ENCODE measurements at places on chromosomes 6 and 20.

GRCh38 chr6:119552021-119552420 lies 202.5 kb upstream of the MAN1A1 start:
- DNase-seq, result peak; percentile 26

GRCh38 chr6:108164815-108165706 lies 761 bp upstream of the NR2E1 start:
- no peak for DNase-seq

GRCh38 chr6:165566088-165566828 lies 96.8 kb downstream of the PDE10A start:
- DNase-seq, result no peak

GRCh38 chr6:76174722-76175121 lies 102.3 kb upstream of the IMPG1 start:
- no peak for DNase-seq

DNA sequence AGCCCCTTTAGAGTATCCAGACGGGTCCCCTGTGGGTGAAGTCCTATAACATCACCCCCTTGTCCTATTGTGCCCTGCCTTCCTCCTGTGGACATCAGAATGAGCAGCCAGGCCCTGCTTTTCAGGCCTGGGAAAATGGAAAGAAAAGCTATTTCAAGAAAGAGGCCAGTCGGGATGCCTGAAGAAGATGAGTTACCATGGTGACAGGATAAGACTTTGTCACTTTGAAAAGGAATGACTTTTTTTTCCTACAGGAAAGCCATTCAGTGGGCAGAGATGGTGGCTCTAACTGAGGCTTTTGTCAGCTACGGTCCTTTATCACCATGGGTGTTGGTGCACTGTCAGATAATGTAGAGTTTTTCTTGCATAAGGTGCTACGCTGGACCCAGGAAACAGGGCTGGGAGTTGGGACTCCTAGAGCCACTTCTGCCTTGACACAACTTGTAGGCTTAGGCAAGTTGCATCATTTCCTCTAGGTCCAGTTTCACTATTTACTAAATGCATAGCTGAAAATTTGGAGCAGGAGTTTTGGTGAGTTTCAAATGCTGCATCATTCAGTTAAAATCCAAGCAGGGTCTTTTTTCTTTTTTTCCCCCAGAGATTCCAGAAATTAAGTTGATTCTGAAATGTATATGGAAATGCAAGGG lies 293.6 kb upstream of the PRND start:
- DNase-seq, result no peak

GRCh38 chr6:83413068-83413467 lies 17.8 kb downstream of the ME1 start:
- DNase-seq, result no peak

- no peak for DNase-seq
Measured at GRCh38 chr6:42010185-42010891, 40.0 kb upstream of the TAF8 start.

- DNase-seq, result no peak
Measured at GRCh38 chr20:40821429-40821828, 132.4 kb upstream of the MAFB start.

DNA sequence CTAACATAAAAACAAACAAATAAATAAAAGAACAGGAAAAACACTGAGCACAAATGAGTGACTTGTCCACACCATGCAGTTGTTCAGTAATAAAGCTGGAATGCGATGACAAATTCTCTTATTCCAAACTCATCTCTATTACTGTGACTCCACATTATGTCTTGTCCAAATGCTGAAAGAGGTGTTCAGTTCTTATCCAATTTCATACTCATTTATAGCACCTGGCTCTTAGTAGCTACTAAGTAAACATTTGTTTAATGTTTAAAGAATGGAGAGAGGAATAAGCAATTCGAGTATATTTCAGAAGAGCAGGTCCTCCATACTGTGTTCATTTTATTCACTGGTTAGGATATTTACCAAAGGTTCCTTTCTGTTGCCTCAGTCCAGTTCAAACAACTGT lies 439.0 kb upstream of the JAG1 start:
- DNase-seq, result no peak

GRCh38 chr20:326645-327185 lies 1.4 kb downstream of the SOX12 start:
- no peak for DNase-seq

- DNase-seq, result no peak
Measured at GRCh38 chr6:99146711-99147110, 199.0 kb upstream of the FBXL4 start.

- DNase-seq, result no peak
Measured at GRCh38 chr20:52129611-52130010, 62.0 kb downstream of the ZFP64 start.

GRCh38 chr20:11234181-11234580 lies 560.4 kb upstream of the JAG1 start:
- no peak for DNase-seq

GRCh38 chr6:11571073-11571472 lies 33.5 kb downstream of the TMEM170B start:
- DNase-seq, result no peak

GRCh38 chr20:34871320-34871926 lies 1.2 kb downstream of the GGT7 start:
- DNase-seq, result no peak

- no peak for DNase-seq
Measured at GRCh38 chr6:1075444-1075843, 236.5 kb upstream of the FOXQ1 start.

- DNase-seq, result no peak
Measured at GRCh38 chr6:137821491-137821890, 45.6 kb upstream of the TNFAIP3 start.

DNA sequence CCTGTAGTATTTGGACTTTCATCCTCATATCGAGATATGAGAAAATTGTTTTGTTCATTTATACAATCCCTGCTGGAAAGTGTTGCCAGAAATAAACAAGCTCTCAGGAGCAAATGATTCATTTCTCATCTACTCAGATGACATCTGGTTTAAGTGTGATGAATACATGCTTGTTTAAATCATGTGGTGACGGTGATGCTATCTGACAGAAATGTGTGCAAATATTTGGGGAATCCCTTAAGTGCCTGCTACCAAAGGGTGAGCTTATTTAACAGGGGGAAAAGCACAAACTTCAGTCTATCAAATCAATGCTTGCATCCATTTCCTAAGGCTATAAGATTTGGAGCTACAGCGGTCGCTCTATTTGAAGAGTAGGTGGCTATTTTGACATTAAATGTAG lies 368.3 kb upstream of the SASH1 start:
- DNase-seq, result no peak

DNA sequence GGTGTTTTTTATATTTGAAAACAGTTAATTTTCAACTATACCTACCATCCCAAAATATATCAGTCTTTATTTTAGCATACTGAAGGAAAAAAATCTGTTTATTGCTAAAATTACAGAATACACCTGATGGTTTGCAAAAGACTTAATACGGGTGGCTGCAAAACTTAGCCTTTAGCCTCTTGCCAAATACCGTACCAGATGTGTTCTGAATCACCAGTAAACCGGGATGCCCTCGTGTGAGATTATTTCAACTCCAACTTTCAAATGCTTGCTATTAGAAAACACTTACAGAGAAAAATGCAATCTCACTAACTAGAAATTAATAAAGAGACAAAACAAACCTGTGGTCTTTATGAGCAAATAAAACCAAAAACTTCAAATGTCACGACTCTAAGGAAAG lies 36.0 kb downstream of the REV3L start:
- DNase-seq, result peak; percentile 40

GRCh38 chr6:133396233-133396983 lies 155.3 kb downstream of the EYA4 start:
- DNase-seq, result no peak

- no peak for DNase-seq
Measured at GRCh38 chr6:161150566-161150965, 123.3 kb downstream of the AGPAT4 start.

DNA sequence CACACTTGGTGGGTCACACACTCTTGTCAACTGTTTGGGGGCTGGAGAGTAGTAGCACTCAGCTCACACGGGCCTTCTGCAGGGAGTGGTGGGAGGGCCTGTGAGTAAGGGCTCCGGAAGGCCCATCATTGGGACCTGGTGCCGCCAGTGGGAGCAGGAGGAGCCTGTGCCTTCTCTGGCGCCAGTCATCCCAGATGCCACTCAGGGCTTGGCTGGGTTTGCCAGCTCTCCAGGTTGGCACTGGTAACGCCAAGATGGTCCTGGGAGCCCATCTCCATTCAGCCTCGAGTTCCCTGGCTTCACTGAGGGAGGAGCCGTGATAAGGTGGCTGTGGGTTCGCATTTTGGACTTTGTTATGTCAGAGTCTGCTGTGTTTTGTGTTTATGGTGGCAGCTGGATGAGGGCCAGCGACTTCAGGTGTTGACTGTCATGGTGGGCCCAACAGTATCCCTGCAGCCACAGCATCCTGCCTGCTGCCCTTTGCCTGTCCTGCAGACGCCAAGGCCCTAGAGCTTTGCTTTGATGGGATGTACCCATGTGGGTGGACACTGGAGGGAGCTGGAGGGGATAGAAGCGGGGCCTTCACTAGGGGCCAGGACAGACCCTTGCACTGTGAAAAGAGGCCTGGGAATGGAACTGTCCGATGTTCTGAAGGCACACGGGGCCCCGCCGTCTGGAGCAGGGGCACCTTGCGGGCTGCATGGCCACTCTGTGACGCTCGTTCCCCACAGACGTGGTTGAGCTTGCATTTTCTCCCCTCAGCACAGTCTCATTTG lies 13.3 kb upstream of the DNAJC5 start:
- DNase-seq, result no peak

DNA sequence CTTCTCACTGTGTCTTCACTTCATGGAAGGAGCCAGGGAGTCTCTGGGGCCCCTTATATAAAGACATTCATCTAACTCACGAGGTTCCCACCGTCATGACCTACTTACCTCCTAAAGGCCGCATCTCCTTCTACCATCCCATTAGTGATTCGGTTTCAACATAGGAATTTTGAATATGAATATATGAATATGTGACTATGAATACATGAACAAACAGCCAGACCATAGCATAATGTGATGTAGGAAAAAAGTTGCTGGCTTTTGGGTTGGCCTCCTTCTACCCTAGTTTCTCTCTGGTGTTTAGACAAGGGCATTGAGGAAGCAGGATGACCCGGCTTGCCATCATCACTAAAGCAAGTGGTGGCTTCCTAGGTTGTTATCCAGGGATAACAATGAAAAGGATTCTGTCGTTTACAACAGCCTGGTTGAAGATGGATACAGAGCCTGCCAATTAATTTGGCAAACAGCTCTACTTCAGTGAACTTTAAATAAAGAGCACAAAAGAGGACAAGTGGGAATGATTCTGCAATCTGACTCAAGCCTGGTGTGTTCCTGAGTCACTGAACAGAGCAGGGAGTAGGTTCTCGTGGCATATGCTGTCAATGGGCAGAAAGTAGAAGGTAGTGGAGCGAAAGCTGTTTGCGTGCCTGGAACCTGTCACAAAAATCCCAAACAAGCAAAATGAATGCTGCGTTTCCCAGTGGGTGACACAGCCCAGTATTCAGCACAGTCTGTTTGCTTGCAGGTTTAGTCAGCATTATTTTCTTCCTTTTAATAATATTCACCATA lies 44.0 kb upstream of the DOK5 start:
- no peak for DNase-seq

DNA sequence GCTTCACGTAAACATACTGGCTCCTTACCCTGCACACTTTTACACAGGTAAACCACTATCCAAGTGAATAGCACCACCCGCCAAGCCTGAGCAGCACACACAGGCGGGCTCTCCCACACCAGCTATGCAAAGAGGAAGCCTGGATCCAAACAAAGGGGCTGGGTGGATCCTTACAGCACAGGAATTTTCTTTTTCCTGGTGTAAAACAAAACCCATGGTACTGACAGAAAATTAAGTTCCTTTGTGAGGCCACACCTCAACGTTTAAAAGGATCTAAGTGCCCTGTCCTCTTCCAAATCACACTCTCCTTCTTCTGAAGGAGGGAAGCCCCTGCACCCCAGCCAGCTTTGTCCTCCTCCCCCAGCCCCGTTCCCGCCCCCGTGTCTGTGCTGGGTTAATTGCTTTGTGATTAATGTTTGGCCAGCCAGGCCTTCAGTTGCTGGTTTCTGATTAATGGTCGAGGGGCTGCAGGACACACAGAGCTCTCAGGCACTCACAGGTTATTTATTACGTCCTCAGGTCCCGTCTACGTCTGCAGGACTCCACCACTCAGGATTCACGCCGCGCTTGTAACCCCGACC lies 6.1 kb downstream of the DACT2 start:
- DNase-seq, result no peak

- no peak for DNase-seq
Measured at GRCh38 chr6:36128793-36129192, 1.5 kb upstream of the MAPK13 start.

DNA sequence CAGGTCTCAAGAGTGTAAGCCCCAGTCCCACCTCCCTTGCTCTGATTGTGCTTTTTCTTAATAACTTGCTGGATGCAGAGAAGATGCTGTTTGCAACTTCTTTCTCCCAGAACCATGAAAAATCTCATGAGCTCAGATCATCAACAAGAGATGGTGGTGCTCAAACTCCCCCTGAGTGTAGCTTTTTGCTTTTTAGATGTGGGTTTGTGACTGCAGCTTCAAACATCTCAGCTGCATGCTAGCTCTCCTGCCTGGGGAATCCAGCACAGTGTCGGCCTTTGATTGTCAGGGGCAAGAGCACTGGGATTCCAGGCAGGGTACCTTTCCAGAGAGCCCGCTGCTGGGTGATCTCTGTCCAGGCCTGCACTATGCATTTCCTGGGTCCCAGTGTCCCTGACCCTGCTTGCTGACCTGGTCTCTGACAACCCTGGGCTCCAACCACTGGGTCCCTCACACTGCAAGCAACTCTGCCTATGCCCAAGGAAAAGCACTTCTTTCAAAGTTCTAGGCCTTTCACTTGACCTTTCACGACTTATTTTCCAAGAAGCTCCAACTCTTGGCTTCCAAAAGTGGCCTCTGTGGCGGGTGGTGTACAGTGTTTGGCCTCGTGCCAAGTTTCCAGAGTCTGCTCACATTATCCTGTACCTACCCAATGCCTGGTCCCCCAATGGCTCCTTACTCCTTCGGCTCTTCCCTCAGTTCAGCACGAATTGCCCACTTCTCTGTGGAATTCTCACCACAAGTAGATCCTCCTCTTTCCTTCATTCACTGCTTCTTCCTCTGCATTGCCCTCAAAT lies 69.7 kb upstream of the LY86 start:
- DNase-seq, result no peak

DNA sequence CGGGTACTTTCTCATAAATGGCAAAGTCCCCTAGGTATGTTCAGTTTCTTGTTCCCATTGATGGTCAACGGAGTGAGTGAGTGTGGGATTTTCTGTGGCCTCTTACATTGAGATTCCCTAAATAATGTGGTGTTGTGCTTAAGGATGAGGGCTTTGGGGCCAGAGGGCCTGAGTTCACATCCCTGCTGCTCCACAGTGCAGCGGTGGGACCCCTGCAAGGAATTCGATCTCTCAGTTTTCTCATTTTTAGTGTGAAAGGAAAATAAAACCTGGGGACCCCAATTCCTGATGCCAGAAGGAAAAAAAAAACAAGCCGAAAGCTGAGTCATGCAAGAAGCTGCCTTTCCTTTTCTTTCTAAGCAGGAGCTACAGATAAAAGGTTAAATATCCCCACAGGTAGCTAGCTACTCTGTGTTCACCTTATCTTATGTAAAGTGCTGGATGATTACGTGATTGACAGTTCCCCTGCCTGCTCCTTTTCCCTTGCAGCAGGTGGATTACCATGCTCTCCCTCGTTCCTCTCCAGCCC lies 120.2 kb upstream of the CLDN20 start:
- DNase-seq, result no peak

- no peak for DNase-seq
Measured at GRCh38 chr6:154494592-154495311, 15.7 kb downstream of the CNKSR3 start.
